Stimulated activated CD4-positive, alpha-beta T cell treated with anti-CD3 and anti-CD28 coated beads, Interleukin-4, amount 100 ng/mL, for 48 hours (primary cell): ENCODE measurements at places on chromosomes 16 and 17.

DNA sequence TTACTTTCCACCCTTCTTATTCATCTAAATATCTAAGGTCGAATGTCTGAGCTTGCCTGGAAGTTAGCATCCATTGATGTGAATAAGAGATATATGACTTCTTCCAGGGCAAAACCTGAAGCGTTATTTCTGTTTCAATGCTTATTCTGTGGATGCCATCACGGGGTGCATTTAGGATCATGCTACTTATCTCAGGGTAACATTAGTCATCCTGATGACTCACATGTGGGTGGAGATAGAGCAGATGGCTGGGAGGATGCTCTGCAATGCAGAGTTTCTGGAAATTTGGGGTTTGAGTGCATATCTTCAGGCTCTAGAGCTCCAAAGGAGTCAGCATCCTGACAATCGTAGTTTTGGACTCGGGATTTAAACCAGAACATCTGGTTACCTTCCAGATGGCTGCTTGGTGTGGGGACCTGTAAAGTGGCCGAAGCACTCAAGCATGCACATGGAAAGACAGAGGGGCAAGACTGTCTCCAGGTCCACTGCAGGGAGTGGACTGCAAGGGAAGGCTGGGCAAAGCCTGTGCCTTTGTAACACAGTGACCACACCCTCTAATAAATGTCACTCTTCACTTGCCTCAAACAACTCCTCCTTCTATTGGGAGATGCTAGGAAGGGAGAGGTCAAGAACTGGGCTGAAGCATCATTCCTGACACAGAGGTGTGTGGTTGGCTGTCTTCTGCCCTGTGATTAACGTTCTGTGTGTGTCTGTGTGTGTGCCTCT is 175.2 kb upstream of the SALL1 start:
- DNase-seq = no peak

- DNase-seq = no peak
Observed at GRCh38 chr17:63420868-63421680, 25.0 kb downstream of the CYB561 start.

GRCh38 chr17:36214918-36215317 is 4.1 kb downstream of the CCL4L2 start:
- DNase-seq = no peak

GRCh38 chr17:74453665-74454196 is 12.7 kb upstream of the CD300A start:
- peak; percentile 70 for DNase-seq

DNA sequence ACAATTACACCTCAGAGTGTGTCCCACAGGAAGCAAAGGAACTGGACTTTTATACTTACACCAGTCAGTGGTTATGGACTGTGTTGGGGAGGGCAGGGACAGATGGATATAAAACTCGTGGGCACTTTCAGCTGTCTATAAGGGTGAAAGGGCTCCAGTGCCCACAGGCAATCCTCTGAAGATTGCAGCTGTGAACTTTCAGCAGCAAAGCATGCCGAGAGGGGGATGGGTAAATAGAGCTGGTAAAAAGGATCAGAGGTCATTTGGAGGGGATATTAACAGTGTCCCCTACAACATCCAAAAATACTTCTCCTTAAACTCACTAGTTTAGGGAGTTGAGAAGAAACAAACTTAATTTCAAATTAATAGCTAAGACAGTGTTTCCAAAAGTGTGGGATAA is 13.3 kb upstream of the RFWD3 start:
- DNase-seq = no peak

- DNase-seq = no peak
Observed at GRCh38 chr16:65012357-65012756, 109.5 kb downstream of the CDH11 start.

- no peak for DNase-seq
Observed at GRCh38 chr17:27217631-27218030, 76.3 kb upstream of the WSB1 start.

GRCh38 chr17:6497496-6498221 is 53.4 kb downstream of the PIMREG start:
- DNase-seq = no peak
